ENCODE measurements at places on chromosomes 5 and 9.

GRCh38 chr5:118293378-118293777 lies 695.0 kb downstream of the DTWD2 start:
- DNase-seq, result no peak

DNA sequence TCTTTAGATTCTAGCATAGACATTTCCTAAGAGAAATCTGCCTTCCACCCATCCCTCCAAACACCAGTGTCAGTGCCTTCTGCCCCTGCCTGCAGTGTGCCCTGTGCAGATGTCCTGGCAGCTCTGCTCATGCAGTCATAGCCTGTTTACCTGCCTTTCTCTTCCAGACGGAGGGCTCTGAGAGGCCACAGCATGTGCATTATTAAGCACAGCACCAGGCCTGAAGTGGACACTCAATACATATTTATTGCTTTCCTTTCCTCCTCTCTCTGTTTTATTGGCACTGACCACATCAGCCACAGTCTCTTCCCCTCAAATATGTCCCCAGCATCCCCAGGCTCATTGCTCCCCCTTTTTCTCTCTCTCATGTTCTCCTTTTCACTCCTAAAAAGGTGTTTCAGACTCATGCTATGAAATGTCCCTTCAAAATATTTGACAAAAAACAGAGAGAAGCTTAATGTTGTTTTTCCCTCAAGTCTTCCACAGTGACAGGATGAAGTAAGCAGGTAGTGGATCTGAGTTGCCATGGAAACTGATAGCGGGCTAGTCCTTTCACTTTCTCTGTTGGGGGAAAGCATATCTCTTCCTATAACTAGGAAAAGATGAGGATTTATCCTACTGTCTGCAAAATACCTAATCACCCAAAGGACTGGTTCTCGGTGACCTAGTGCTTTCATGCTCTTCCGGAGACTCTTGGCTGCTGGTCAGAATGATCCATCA lies 100.9 kb downstream of the ATP10B start:
- DNase-seq, result no peak

GRCh38 chr9:69363191-69363590 lies 38.2 kb downstream of the ENTREP1 start:
- DNase-seq, result no peak

DNA sequence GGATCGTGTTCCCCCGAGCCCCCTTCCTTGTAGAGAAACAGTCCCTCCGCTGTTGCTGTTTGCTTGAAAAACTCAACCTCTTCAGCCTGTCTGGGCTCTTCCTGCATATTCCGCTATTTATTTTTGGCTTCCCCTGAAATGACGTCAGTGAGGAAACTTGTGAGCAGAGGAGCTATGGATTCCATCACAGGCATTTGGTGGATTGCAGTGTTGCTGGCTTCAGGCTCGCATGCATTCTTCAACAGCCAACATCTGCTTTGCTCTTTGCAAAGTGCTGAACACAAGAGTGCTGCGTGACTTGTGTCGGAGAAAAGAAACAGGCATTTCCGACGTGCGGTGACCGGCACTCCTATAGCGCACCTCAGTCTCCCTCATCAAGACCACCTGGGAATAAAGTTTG lies 232.7 kb downstream of the RFK start:
- DNase-seq, result no peak

GRCh38 chr9:81076131-81076530 lies 613.2 kb downstream of the TLE1 start:
- DNase-seq, result no peak

- DNase-seq, result no peak
Observed at GRCh38 chr9:93126825-93127368, 7.2 kb downstream of the NINJ1 start.

DNA sequence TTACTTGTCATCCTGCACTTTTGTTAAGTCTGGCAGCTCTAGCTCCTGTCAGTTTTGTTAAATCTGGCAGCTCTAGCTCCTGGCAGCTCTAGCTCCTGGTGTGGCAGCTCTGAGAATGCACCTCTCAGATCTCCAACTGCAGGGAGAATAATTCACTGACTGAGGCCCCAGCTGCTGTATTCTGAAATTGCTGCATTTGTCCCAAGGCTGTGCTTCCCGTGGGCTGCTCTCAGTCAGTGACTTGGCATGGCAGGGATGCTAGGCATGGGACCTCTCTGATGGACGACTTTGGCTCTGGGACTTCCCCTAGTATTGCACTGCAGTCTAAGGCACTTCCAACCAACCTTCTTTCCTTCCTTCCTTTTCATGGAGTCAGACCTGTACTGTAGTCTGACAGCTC lies 475.7 kb downstream of the CCDC171 start:
- no peak for DNase-seq

DNA sequence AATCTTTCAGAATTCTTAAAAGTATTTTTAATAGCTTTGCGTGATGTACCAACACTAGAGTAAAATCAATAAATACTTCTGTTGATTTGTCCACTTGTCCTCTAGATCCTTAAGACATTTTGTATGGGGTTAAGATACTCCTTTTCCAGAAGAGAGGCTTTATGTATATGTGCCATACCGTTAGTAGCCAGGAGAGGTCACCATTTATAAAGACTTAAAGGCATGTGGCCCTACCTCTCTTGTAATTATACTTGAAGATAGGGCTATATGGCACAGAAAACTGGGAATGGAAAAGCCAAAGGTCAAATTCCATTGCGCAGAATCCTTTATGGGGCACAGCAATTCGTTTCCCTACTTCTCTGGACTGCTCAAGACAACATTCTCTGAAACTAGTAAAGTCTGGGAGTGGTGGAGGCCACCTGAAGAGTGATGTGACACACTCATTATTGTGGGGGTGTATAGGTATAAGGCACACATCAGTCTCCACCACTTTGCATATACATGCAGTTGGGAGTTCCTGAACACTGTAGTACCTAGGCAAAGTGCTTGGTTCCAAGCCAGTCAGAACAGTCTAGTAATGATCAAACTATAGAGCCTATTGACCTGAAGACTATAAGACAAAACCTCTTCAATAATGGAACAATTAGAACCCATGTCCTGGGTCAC lies 140.1 kb upstream of the FBXL17 start:
- DNase-seq, result no peak

- no peak for DNase-seq
Observed at GRCh38 chr9:30058463-30058862, 2326.0 kb upstream of the ACO1 start.

GRCh38 chr5:68540798-68541590 lies 325.4 kb downstream of the PIK3R1 start:
- DNase-seq, result no peak

GRCh38 chr9:97980918-97981845 lies 2.0 kb upstream of the ANP32B start:
- no peak for DNase-seq

DNA sequence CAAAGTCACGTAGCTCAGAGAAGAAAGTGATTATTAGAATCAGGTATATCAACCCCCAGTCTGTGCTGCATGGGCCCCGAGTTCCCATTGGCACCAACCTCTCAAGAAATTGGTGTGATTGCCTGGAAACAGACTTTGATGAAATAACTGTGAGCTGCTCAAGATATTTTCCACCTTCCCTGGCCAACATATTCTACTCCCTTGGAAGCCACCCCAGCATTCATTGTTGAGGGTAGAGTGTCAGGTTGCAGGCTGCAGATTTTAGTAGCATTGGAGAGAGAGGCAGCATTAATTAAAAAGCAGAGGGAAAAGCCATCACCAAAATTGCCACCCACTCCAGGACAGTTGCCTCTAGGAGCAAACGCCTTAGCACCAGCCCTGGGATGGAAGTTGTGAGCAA lies 154.2 kb upstream of the TNPO1 start:
- no peak for DNase-seq

GRCh38 chr5:144487207-144487606 lies 316.5 kb downstream of the KCTD16 start:
- no peak for DNase-seq

DNA sequence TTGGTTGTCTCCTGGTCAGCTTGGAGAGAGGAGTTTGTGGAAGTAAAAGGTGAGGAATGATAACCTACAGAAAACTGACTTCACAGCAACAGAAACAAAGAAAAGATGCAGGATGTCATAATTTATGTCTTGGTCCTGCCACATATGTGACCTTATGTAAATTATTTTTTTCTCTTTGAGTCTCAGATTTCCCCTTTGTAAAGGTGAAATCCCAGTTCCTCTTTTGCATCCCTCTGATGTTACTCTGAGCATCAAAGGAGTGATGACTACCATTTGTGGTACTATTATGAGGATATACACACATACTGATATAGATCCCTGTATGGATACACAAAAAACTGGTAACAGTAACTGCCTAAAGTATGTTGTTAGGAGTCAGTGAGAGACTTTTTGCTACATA lies 1.4 kb upstream of the THG1L start:
- DNase-seq, result no peak

DNA sequence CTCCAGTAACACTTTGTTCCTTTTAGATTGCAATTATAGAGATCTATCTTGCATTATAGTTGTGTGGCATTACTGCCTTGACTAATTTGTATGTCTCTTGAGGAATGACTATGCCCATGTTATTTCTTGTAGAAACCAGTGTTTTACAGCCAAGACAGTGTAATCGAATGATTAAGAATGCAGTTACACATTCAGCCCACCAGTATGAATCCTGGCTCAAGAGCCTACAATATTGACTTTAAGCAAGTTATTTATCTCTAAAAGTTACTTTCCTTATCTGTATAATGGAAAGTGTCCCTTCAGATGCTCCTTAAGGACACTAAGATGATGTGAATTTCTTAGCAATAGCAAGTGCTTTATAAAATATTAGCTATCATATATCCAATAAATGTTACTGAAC lies 9.7 kb upstream of the SNX24 start:
- DNase-seq, result no peak

DNA sequence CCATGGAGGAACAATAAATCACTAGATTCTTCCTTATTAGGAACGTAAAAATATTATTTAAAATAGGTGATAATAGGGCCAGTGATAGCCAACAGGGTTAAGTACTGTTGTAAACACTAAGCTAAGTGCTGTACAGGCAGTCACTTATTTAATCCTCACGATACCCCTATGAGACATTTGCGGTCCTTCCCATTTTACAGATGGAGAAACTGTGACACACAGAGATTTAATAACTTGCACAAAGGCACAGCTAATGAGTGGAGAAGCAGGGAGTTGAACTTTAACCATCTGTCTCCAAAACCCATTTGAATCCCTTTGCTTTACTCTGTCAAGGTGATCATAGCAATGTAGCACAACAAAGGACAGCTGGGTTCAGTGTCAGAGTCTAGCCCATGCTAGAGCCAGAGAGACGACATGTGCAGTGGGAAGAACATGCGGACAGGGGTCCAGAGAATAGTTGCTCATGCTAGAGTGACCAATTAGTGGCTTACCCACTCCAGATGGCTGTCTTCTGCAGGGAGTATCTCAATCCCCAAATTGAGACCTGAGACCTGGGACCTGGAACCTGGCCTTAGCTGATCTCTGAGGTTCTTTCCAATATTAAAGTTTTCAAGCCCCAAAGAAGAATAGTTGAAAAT lies 28.9 kb downstream of the STXBP1 start:
- no peak for DNase-seq

- no peak for DNase-seq
Observed at GRCh38 chr9:135139366-135139959, 52.0 kb downstream of the OLFM1 start.

- DNase-seq, result no peak
Observed at GRCh38 chr5:56123531-56124243, 109.4 kb downstream of the ANKRD55 start.

- DNase-seq, result no peak
Observed at GRCh38 chr5:173554989-173555705, 61.3 kb downstream of the BOD1 start.

- no peak for DNase-seq
Observed at GRCh38 chr5:81316571-81316970, 15.2 kb downstream of the ZCCHC9 start.

DNA sequence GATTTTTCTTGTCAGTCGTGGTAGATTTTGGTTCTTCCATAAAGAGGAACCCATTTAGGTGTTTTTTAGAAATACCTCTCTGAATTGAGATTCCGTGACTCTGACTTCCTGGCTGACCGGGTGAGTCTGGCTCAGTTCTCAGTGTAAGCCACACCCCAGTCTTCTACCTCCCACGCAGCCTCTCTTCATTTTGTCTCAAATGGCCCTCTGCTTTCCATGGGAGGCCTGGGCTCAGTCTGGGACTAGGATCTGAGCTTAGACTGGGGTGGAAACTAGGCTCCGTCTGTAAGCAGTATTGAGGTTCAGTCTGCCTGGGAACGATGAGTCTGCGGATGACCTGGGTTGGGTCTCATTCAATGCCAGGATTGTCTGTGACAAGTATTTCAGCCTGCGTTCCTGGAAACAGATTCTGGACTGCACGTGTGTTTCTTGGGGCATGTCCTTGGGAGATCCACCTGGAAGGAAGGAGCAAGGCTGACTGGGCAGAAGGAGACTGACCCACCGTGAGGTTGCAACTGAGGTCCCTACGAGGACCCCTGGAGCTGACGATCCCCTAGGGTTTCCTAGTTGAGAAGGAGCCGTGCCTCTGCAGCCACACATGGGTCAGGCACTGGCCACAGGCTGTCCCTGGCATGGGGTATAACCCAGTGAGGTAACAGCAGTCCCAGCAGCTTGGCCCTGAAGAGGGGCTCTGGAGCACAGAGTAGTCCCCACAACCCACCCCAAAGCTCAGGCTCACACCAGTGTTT lies 12.4 kb upstream of the CRB2 start:
- DNase-seq, result no peak

- no peak for DNase-seq
Observed at GRCh38 chr5:1270933-1271914, 23.6 kb downstream of the TERT start.

GRCh38 chr9:75188756-75189155 lies 100.4 kb downstream of the OSTF1 start:
- no peak for DNase-seq

DNA sequence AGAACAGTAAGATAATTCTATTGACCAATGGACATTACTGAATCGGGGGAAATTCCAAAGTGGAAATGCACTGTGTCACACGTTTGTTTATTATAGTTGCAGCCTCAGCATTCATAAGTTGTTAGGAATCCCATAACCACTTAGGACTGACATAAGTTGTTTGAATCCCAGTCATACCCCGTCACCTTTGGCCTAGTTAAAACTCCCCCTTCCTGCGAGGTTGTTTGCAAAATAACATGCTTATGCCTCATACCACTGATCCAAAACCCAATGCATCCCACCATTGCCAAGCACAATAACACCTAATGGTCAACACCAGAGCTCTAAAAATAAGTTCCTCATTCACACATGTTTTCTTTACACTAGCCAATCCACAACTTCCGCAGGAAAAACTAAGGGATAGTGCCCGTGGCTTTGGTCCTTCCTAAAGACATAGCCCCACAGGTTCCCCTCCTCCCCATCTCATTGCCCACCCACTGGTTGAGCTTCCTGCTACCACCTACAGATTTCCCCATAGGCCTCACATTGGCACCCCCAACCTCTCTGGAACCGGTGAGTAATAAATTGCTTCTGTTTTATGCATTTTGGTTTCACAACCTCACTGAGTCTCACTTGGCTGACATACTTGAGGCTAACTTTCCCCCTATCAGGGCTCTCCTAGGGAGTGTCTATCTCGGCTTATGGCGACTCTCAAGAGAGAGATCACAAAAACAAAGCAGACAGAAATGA lies 42.3 kb upstream of the MUSK start:
- DNase-seq, result peak; percentile 11

- no peak for DNase-seq
Observed at GRCh38 chr9:86575825-86576525, 221.8 kb upstream of the TUT7 start.

- DNase-seq, result no peak
Observed at GRCh38 chr9:4927701-4928100, 57.4 kb upstream of the JAK2 start.

All from stimulated activated CD4-positive, alpha-beta T cell treated with anti-CD3 and anti-CD28 coated beads, Interleukin-2, amount 100 ng/mL, for 24 hours (primary cell).